Neuronal stem cell (in vitro differentiated cells): ENCODE measurements at places on chromosomes 2 and 18.

GRCh38 chr2:182245963-182246362 lies 180.9 kb downstream of the PDE1A start:
- no peak for DNase-seq

- no peak for DNase-seq
These were observed 958.5 kb downstream of the DPP10 start for GRCh38 chr2:115400940-115401339.

DNA sequence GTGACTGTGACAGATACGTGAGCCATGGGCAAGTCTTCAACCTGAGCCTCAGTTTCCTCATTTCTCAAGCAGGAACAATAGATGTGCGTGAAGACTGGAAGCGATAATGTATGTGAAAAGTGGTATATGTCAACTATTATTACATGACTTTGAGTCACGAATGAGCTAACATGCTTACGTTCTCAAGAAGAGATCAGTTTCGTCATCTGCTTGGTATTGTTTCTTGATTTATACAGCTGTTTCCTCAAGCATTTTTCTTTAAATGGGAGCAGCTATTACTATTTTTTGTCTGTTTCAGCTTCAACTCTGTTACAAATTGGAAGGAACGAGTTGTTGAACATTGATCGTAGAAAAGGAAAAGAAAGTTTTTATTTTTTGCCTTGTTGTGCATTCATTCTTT lies 48.5 kb upstream of the THOC1 start:
- DNase-seq, result no peak

GRCh38 chr18:36326771-36327170 lies 29.3 kb downstream of the FHOD3 start:
- DNase-seq, result no peak

GRCh38 chr2:157192445-157193423 lies 64.8 kb upstream of the GALNT5 start:
- no peak for DNase-seq

DNA sequence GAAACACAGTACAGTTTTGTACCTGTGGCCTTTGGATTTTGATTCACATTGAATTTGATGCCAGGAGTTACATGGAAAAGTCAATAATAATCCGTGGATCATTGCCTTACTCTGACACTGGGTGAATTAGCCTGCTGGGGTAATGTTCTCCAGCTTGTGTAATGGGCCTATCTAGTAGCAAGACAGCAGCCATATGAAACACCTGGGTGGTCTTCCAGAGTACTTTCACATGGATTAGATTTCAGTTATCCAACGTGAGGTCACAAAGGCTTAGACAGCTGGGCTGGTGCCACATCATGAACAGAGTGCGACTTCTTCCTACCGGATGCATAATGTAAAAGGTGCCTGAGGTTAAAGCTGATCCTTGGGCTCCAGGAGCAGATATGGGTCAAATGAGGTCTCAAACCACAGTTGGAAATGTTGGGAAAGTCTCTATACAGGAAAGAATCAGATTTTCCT lies 486.8 kb downstream of the PARD3B start:
- no peak for DNase-seq
